ENCODE measurements at places on chromosomes 11 and 22.

DNA sequence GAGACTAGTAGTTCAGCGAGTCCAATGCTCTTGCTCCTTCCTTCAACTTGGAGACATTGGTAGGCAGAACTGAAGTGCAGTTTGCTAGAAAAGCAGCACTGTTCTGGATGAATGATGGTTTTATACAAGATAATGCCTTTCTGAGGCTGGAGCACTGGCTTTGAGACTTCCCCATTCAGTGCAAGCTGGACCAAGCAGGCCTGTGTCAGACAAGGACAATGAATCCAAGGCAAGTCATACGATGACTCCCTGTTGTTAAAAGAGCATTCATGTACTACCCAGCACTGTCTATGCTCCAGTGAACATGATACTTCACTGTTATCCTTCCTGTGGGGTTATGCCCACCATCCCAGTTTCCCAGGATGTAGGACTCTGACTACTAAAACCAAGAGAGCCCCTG, 242.3 kb upstream of the RAG2 start:
- no peak for DNase-seq

- DNase-seq, result no peak
Measured at GRCh38 chr11:13210424-13210823, 67.2 kb upstream of the BMAL1 start.

GRCh38 chr11:72012091-72012630, 13.5 kb downstream of the IL18BP start:
- DNase-seq, result peak; percentile 43

- peak; percentile 63 for DNase-seq
Measured at GRCh38 chr22:28019881-28020861, 101.1 kb upstream of the PITPNB start.

DNA sequence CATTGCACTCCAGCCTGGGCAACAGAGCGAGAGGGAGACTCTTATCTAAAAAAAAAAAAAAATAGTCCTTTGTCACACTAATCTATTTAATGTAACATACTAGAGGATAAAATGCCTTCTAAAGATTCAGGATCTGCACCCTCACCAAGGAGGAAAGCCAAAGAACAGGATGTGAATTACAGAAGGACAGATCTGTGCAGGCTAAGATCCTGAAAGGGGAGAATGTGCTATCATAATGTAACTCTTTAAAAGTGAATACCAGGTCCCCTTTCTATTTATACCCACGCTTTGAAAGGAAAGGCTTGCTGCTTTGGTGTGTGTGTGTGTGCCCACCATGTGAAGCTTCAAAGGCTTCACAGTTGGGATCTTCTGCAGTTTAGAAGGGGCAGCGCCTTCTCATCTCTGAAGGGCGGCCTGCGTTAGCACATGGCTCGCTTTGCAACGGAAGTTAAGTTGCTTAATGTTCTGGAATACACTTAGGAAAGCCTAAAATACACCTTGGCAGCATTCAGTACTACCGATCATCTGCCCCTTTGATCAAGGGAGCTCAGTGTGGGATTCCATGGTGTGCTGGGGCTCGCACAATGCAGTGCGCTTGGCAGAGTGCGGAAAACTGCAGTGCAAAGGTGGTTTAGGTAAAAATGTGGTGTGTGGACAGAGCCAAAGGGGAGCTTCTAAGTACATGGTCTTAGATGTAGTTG, 6.8 kb downstream of the CECR2 start:
- DNase-seq, result no peak

- no peak for DNase-seq
Measured at GRCh38 chr11:116948391-116948790, 111.0 kb upstream of the APOA1 start.

DNA sequence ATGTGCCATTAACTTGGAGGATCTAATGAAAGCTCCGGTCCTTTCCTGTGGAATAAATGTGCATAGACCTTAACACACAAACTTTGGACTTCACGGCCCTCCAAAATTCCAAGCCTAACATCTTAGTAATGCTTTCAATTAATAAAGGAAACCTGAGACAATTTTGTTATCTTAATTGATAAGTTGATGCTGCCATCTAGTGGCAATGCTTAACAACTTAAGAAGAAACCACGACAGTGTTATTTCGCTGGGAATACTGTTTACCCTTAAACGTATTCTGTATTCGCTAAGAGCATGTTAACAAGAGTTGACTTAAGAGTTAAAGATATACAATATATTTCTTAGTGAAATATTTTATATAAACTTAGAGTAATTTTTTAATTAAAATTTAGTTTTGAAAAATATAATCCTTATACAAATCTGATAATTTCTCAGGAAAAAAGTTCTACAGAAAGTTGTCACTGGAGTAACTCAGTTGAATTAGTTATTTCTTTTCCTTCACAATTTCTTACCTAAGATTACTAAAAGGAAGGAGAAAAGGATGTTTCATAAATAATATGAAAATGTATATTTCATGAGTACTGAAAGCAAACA, 35.0 kb upstream of the OR9G4 start:
- DNase-seq, result no peak

- no peak for DNase-seq
Measured at GRCh38 chr11:94838027-94838731, 70.0 kb downstream of the AMOTL1 start.

GRCh38 chr11:8060146-8060719, 20.8 kb upstream of the TUB start:
- DNase-seq, result no peak

DNA sequence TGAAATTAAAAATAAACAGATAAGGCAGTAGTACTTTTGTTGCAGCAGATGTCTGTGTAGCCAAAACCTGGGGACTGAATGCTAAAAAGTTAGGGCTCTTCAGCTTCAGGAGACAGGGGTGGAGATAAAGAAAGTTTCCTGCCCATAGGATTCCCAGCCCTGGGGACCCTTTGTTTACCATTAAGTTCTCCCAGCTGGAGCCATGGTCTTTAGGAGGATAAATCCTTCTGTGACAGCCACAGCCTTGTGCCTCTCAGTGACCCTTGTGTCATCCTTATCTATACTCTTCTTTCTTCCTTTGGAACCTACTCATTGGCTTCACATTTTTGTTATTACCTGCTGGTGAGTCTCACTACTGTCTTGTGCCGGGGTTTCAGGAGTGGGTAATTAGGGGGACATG, at the start of gene OR51M1:
OR51M1 (plus strand) TSS at position 237 of the 400 bp plus-strand sequence. CDS start 5,587 bp downstream, outside the sequence.
- DNase-seq, result no peak

DNA sequence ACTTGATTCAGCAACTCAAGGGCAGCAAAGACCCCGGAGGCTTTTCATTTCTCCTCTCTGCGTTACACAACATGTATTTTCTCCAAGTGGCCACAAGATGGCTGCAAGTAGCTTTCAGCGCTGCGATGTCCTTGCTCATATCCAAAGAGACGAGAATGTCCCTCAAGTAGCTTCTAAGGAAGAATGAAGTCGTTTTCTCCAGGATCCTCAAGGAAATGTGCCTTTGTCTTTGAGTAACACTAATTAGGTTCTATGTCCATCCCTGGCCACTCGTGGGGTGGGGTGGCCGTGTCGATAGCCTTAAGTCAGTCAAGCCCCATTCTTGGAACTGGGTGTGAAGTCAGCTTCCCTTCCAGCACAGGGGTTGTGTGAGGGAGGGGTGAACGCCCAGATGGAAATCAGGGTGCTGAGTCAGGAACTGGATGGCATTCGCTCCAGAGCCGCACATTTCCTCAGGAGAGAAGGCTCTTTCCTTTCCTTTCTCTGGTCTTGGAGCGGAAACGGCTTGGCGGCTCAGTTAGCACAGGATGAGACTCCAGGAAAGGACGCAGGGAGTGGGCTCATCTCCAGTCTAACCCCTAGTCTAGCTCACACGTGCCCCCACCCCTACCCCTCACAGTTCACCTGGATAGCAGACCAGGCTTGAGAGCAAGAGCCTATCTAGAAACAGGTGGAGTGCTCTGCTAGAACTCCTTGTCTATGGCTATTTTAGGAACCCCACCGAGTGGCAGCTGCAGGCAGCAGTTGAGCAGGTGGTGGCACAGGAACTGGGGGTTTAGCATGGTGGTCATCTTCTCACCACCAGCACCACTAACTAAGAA, 44.3 kb downstream of the NNMT start:
- peak; percentile 21 for DNase-seq

GRCh38 chr22:17472932-17473331, 90.4 kb upstream of the SLC25A18 start:
- no peak for DNase-seq

GRCh38 chr11:62150887-62151736, 27.3 kb downstream of the INCENP start:
- DNase-seq, result no peak

GRCh38 chr11:111707039-111707690, 59.0 kb downstream of the PPP2R1B start:
- no peak for DNase-seq

DNA sequence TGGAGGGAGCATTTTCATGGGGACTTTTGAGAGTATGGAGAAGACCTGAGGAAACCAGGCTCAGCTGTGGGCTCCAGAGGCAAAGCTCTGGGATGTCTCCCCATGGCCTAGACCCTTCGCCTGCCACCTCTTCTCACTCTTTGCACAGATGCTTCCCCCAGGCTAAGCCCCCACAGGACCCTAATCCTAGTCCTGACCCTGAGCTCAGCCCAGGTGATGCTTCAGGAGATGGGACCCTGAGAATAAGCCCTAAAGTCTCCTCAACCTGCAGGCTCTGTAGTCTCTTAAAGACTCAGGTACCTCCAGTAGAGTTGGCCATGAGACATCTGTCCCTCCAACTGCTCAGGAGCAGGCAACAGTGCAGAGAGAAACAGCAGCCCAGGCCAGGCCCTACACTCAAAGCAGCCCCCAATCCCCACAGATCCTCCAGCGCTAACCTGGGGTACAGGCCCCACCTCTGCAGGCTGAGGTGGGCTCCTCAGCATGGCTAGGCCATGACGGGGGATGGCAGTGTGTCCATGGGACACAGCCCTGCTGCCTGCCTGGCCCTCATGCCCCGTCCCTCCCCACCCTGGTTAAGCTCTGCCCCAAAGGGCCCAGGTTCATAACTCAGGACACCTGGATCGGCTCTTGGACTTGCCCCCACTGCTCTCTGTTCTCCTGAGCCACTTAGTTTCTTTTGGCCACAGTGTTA, 39.4 kb downstream of the GGTLC2 start:
- no peak for DNase-seq

DNA sequence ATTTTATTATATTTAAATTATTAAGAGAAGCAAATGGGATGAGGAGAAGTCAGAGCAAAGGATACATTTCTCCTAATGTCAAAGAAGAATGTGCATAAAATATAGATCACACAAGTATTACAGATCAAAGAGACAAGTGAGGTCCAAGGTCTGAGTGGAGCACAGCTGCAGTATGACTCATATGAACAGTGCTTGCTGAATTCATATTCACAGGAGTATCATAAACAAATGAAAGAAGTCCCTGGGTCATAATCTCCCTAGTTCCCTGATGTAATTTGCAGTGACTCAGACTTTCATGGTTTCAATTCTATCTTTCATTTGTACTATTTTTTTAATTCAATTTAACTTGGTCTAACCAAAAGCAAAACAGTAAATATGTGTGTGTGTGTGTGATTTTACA, 499.0 kb upstream of the CCDC179 start:
- no peak for DNase-seq

GRCh38 chr11:20467487-20468185, 80.1 kb downstream of the PRMT3 start:
- no peak for DNase-seq

GRCh38 chr11:84800755-84801346, 826.3 kb downstream of the DLG2 start:
- DNase-seq, result no peak

DNA sequence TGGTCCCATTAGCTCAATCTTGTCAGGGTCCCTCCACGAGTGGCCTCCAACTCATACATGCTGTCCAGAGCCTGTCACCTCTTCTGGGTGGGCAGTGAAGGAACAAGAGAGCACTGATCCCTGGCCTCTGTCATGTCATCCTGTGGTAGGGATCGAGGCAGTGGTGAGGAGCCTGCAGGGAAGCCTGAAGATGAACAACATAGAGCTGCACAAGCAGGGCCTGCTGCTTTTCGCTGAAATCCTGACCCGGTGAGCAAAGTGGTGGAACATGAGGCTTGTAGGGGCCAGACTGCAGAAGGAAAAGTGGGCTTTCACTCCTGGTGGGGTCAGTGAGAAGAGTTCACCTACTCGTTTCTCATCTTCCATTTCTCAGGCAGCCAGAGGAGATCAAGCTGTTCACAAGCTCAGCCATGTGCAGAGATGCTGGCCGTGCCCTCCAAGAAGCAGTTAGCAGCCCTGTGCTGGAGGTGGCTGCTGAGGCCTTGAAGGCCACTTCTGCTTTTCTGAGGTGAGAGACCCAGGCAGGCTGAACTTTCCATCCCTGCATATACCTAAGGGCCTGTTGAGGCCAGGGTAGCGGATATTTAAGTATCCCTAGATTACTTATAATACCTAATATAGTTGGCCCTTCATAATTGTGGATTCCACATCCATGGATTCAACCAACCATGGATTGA, 32.9 kb downstream of the MEI1 start:
- no peak for DNase-seq

Data from activated naive CD4-positive, alpha-beta T cell treated with anti-CD3 and anti-CD28 coated beads, Interleukin-2, amount 50 U/mL, for 72 hours (primary cell).